Left colon (tissue), 2 donors: ENCODE measurements at places on chromosomes 2 and 18. TPM values are rescaled to one million over a fixed set of nuclear protein-coding genes. Genes with fewer than 3 reads are reported as not detected.
A peak's percentile ranks its signal among the peaks of the same experiment; 100 is the strongest.

- no peak for DNase-seq
Observed at GRCh38 chr18:57998461-57998860, 45.6 kb upstream of the NEDD4L start.

DNAJC5G gene
- not detected for total RNA-seq

MC4R gene
- total RNA-seq = not detected

STPG4 gene
- total RNA-seq = 0.43 TPM

DNA sequence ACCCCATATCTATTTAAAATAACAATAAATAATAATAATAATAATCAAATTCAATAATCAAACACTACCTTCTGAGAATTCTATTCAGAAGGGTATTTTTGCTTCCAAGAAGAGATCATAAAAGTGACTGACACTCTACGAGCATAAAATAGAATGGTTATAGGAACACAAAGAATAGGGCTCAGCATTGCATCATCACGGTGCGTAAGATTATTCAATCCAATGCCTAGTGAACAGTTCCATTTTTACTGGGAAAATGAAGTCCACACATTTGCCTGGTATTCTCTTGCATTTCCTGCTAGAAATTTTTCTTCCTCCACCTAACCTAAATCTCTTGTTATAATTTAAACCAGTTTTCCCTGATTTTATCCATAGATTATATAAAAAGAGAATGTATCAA is 55.8 kb downstream of the AP1S3 start:
- DNase-seq = no peak

NCKAP1 gene
- total RNA-seq = 108 TPM

LYG2 gene
- total RNA-seq = not detected

KIAA2012 gene
- total RNA-seq = not detected

ERICH2 gene
- not detected for total RNA-seq

CD8A gene
- 3.2 TPM for total RNA-seq

GRCh38 chr18:21359746-21360145 is 117.7 kb downstream of the GREB1L start:
- no peak for DNase-seq

PCARE gene
- total RNA-seq = not detected

LCT gene
- 0.27 TPM for total RNA-seq

GRCh38 chr18:39699340-39699964 is 2133.9 kb upstream of the CELF4 start:
- DNase-seq = no peak

SERPINB4 gene
- not detected for total RNA-seq

MALL gene
- total RNA-seq = 561 TPM

GRCh38 chr2:149872638-149873150 is 285.1 kb upstream of the MMADHC start:
- no peak for DNase-seq

DNA sequence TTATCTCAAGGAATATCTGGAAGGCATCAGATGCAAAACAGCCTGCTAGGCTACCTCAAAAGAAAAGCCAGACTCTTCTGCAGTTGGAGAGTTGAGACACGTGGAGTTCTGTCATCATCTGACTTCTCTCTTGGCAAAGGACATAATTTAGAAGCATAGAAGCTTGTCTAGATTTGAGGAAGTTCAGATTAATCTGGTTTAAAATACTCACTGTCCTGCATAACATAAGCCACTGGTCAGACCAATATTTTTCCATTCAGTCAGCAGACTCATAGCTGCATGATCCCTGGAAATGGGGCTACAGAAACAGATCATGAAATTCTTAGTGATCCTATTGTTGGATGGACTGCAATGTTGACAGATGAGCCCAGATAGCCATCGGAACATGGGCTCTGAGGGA is 349.0 kb downstream of the TXNL1 start:
- DNase-seq = no peak

GRCh38 chr2:193837111-193837738 is 1642.5 kb upstream of the TMEFF2 start:
- no peak for DNase-seq

TM4SF20 gene
- 54.3 TPM for total RNA-seq

DNA sequence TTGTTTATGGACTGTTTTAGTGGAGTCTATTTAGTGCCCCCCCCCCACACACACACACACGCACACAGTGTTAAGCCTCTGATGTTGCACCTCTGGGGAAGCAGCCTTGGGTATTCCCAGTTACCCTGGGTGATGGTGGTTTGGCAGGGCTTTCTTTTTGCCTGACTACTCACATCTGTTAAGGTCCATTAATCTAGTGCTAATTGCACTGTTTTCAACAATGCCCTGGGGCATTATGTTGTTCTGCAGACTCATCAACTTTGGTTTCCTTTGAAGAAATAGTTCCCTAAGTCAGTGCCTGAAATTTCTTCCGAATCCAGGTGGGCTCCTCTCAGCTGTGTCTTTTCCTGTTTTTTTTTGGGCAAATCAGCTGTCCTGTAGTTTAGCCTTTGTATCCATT is 34.7 kb downstream of the SPOPL start:
- no peak for DNase-seq

L3MBTL4 gene
- 4.9 TPM for total RNA-seq

SPOPL gene
- total RNA-seq = 34.5 TPM

GRCh38 chr18:35267809-35268208 is 22.2 kb downstream of the ZSCAN30 start:
- DNase-seq = peak; percentile 54

C2orf66 gene
- total RNA-seq = not detected

ONECUT2 gene
- 0.31 TPM for total RNA-seq

DNA sequence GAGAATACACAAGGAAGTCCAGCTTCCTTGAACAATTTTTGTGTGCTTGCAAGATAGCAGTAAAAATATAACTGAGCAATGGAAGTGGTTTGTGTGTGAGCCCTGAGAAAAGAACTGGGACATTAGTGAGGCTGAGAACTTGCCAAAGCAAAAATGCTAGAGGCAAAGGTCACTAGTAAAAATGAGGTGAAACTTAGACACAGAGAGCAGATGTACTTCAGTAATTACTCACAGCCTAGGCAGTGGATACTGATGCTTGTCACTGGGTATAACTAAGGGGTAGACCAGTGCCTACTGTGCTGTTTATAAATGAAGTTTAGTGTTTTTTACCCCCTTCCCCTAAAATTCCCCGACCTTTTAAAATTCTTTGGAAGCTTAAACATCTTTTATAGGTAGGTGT is 450.1 kb downstream of the LPIN1 start:
- no peak for DNase-seq

TRIP12 gene
- total RNA-seq = 188 TPM

DNA sequence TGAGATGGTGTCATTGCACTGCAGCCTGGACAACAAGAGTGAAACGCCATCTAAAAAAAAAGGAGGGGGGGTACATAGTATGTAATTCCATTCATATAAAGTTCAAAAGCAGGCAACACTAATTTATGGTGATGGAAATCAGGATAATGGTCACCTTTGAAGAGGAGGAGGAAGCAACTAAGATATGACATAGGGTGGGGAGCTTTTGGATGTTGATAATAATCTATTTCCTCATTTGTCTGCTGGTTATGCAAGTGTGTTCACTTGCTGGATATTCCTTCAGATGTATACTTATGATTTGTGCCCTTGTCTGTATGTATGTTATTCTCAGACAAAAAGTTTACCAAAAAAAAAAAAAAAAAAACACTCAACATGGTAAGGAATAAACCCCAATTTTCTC is 28.6 kb upstream of the ATIC start:
- no peak for DNase-seq

LAMA3 gene
- 33.2 TPM for total RNA-seq

DNA sequence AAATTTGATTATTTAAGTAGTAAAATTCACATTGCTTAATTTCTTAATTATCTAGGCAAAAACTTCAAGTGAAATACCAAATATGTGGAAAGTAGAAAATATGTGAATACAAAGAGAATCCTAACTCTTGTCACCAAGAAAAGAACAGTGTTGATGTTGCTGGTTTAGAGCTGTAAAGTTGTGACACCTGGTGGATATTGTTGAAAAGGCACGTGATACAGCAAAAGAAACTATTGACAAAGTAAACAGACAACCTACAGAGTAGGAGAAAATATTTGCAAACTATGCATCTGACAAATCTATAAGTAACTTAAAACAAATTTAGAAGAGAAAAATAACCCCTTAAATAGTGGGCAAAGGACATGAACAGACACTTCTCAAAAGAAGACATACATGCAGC is 25.6 kb upstream of the ZC3H15 start:
- no peak for DNase-seq

SLC25A52 gene
- not detected for total RNA-seq

DNA sequence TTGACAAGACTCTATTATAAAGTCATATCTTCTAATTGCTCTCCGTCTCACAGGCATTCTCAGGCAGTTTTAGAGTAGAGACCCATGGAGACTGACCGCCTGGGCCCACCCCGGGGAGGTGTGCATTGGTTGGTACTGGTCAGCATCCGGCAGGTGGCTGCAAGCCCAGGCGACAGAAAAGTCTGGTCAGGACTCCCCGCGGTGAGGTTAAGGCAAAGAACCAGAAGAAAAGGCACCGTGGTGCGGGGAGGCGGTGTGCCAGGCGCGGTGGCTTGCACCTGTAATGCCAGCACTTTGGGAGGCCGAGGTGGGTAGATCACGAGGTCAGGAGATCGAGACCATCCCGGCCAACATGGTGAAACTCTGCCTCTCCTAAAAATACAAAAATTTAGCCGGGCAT is 32.5 kb downstream of the AMER3 start:
- DNase-seq = no peak

SPDYA gene
- 1.6 TPM for total RNA-seq

GRCh38 chr18:44771956-44772917 is 91.5 kb downstream of the SETBP1 start:
- peak; percentile 71 for DNase-seq

- DNase-seq = no peak
Observed at GRCh38 chr2:68472796-68473414, 5.5 kb downstream of the APLF start.

GRCh38 chr2:74077636-74078035 is 70.1 kb downstream of the BOLA3 start:
- DNase-seq = no peak

DNA sequence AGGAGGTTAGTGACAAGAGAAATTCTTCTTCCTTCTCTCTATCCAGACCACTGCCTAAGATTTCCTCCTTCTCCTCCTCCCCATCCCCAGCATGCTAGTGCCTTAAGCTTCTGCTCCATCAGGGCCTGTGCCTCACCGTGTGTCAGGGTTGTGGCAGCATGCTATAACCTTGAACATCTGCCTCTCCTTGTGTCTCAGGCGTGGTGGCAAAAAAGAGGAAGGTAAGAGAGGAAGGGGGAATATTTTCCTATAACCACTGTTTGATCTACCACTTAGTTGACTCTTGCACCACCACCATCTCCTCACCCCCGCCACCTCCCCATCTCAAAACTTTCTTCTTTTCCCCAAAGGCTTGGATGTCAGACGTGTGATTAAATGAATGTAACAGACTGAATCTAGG is 38.3 kb upstream of the PEX13 start:
- no peak for DNase-seq

PPP1R7 gene
- 58.7 TPM for total RNA-seq

DNA sequence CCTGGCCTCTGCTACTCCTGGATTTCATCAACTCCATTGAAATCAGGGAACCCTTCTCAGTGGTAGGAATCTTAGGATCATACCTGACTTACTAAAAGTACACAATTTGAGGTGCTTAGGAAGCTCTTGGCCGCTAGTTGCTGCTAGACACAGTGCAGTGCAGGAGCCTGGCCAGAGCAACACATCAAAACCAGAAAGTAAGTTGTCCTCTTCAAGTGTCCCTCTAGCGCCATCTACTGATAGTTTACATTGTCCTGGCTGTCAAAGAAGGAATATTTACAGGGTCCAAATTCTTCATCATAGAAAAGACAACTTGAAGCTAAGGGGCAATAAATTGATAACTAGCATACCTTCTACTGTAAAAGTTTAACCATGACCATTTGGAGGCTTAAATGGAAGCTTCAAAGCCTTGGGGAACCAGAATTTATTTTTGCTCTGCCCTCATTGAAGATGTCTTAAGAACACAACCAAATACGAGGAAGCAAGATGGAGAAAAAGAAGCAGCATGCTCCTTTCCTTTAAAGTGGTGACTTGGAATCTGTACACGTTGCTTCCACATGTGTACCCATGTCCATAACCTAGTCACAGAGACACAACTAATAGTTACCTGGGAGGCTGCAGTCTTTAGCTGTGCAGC is 889.1 kb upstream of the GCFC2 start:
- peak; percentile 44 for DNase-seq

DNA sequence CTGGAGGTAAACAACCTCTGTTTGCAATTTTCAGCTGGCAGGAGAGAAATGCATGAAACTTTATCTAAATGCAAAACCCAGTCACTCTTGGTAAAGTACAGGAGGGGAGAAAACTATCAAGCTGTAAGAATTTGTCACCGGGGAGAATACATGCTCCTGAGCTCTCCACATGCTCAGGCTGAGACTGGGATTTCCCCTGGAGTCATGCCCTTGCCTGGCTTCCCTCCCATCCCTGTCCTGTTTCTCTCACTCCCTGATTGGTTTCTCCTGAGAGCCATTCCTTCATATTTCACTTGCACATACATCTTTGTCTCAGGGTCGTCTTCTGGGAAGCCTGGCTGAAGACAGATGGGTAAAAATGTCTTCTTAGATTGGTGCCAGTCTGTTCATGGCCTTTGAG is 52.9 kb upstream of the SPATS2L start:
- no peak for DNase-seq

RAB6C gene
- not detected for total RNA-seq
